ENCODE measurements at places on chromosomes 3 and 15.
A peak's percentile ranks its signal among the peaks of the same experiment; 100 is the strongest.

DNA sequence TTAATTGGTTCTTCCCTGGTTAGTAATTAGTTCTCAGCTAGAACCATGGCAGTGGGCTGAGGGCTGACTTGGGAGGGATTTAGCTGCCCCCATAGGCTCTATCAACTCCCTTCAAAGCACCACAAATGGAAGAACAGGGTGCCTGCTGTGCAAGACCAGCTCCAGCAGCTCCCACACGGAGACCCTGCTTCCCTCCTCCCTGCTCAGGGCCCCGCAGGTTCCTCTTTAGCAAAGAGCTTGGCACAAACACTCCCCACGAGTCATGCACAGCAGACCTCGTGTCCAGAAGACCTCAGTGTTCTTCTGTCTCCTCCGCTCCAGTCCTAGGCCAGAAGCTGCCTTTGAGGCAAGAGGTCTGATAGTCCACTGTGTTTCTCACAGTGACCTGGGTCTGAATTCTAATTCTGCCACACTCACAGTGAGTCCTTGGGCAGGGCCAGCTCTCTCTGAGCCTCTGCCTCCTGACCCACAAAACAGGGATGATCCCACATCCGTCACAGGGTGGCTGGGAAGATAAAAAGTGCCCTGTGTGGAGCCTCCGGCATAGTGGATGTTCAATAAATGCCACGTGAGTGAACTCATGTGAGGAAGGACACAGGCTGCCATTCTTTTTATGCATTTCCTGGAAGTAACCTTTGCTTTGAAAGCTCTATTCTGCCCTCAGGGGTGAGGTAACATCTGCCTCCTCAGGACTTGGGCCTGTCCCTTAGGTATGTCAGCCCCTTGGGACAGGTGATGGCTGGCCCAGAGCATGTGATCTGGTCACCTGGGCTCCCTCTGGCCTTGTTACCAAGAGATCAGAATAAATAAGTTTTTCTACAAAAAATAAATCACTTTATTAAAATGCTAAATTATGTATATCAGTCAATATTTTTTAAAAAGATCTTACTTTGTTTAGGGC, 7.6 kb downstream of the RAB6B start:
- peak; percentile 16 for DNase-seq
- no peaks in the 10 kb centered on the region for H3K27me3 ChIP-seq
- H3K4me3 ChIP-seq = no peak overlapping the region

- DNase-seq = no peak
- H3K36me3 ChIP-seq = no peaks in the 10 kb centered on the region
- no peaks in the 10 kb centered on the region for H3K4me1 ChIP-seq
These were observed 175.0 kb downstream of the UBE2E2 start for GRCh38 chr3:23377928-23378672.

- H3K27ac ChIP-seq = no peak overlapping the region
- H3K36me3 ChIP-seq = no peaks in the 10 kb centered on the region
- H3K4me1 ChIP-seq = peaks cover 5% of the 10 kb centered on the region
- H3K27me3 ChIP-seq = no peaks in the 10 kb centered on the region
These were observed 134.3 kb downstream of the GADL1 start for GRCh38 chr3:30760040-30760695.

DNA sequence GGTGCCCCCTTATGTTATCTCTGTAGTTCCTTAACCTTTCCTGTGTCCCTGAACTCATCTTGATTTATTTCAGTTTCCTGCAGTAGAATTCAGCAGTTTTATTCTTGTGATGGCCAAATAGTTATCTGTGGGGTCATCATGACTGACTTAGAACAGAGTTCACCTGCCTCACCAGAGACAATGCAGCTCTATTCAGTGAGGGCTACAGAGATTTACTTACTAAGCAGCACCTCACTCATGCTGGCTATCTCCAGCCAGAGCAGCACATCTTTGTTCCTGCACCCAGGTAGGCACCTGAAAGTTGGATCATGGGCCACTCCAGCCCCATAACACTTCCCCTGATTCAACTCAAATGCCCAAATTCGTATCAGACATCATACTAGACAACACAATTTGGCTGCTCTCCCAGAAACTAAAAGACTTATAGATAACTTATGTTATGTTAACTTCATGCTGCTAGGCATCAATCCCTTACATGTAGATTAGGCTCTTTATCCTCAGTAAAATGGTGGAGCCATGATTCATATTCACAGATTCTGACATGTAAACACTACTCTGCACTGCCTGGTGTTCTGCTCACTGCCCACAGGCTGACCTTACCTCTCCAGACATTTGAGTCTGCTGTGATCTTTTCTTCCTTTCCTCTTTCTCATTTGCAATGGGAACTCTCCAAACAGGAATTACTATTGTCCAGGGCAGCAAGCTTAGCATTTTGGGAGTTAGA, 9.3 kb upstream of the GOLGB1 start:
- DNase-seq = no peak
- H3K4me3 ChIP-seq = no peak overlapping the region

GRCh38 chr15:39181940-39182339, 398.9 kb upstream of the THBS1 start:
- no peak overlapping the region for H3K4me3 ChIP-seq
- H3K4me1 ChIP-seq = no peaks in the 10 kb centered on the region
- H3K27me3 ChIP-seq = no peaks in the 10 kb centered on the region
- no peak overlapping the region for H3K27ac ChIP-seq
- no peaks in the 10 kb centered on the region for H3K36me3 ChIP-seq
- no peak for DNase-seq

DNA sequence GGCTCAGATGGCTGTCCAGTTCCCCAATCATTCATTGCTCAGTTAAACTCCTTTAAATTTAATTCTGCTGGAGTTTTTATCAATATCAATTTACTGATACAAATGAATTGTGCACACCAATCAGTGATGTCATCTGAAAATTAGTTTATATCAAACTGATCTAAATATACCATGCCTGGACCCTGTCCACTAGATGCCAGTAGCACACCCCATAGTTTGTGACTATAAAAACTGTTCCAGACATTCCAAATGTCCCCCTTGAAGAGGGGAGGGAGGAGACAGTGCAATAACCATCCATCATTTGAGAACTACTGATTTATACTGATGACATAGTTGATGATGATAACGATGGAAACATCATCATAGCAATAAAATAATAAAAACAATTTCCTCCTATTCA, 232.1 kb downstream of the MAGI1 start:
- H3K36me3 ChIP-seq = no peaks in the 10 kb centered on the region
- no peaks in the 10 kb centered on the region for H3K27me3 ChIP-seq
- no peak overlapping the region for H3K4me3 ChIP-seq
- no peaks in the 10 kb centered on the region for H3K4me1 ChIP-seq
- no peak overlapping the region for H3K27ac ChIP-seq

DNA sequence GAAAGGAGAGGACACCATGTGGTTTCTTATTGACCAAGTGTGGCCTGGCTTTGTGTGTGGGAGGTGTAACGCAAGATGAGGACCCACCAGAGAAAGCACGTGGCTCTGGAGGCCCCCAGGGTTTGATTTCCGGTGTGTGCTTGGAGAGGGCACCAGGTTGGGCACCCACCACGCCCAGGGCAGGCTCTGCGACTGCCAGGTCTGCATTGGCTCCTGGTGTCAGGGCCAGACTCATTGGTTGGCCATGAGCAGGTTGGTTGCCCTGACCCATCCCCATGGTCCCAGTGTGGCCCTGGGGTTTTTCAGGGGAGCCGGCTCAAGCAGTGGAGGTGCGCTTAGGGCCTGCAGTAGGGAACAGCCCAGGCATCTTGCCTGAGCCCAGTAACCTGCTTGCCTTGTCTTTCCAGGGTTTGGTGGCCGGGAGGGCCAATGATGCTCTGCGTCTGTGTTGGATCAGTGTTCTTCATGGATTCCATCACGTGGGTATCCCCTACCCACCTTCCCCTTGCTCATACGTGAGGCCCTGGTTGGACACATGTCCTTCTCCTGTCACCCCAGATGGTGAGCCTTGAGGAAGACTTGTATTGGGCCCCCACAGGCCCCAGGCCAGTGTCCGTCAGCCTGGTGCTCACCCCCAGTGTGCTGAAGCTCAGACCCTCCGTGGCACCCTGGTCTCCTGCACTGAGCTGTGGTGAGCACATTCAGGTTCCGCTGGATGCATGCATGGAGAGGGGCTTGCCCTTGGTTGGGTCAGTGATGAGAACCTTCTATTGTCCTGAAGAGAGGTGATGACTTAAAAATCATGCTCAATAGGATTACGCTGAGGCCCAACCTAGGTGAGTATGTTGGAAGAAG, 193.9 kb downstream of the UBE3A start:
- no peaks in the 10 kb centered on the region for H3K27me3 ChIP-seq
- no peak overlapping the region for H3K4me3 ChIP-seq
- no peak overlapping the region for H3K27ac ChIP-seq

DNA sequence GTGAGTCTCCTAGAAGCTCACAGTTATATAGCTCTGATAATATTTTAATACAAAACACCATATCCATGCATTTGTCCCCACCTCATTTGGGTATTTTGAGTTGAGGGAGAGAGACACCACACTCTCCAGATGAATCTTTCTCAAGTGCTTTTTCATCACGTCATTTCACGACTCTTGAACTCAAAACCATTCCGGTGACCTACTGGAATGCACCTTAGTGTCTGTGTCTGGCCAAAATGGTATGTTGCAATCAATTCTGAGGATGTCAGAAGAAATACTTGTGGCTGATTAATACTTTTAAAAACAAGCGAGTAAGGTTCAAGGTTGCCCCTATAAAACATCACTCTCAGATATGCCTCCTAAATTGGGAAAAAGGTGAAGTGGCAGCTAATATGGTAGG, 352.6 kb upstream of the ICE2 start:
- no peak for DNase-seq
- no peaks in the 10 kb centered on the region for H3K4me1 ChIP-seq
- H3K4me3 ChIP-seq = no peak overlapping the region
- no peak overlapping the region for H3K27ac ChIP-seq
- no peaks in the 10 kb centered on the region for H3K27me3 ChIP-seq
- H3K36me3 ChIP-seq = no peaks in the 10 kb centered on the region

GRCh38 chr3:28171962-28172361, 69.5 kb upstream of the CMC1 start:
- H3K27me3 ChIP-seq = no peaks in the 10 kb centered on the region
- H3K4me3 ChIP-seq = no peak overlapping the region

DNA sequence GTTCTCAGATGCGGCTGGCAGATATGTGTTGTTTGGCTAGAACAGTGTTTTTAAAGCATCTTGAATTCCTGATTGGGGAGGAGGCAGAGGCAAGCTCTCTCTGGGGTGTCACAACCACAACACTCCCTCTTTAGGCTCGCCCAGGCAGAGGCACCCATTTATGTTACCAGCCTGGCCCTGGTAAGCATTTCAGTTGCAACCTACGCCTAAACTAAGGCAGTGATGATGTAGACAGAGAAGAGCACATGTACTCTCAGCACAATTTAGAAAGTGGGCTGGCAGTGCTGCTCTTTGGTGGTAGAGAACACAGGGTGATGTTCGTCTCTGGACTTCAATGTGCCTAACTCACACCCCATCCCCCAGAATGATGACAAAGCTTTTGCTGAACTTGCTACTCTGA, 41.2 kb upstream of the TJP1 start:
- no peaks in the 10 kb centered on the region for H3K4me1 ChIP-seq
- H3K4me3 ChIP-seq = no peak overlapping the region
- H3K27ac ChIP-seq = no peak overlapping the region
- H3K36me3 ChIP-seq = no peaks in the 10 kb centered on the region
- DNase-seq = no peak

GRCh38 chr3:54841471-54841870, 86.4 kb downstream of the LRTM1 start:
- H3K4me1 ChIP-seq = no peaks in the 10 kb centered on the region
- H3K27ac ChIP-seq = no peak overlapping the region
- H3K27me3 ChIP-seq = peaks cover 9% of the 10 kb centered on the region
- DNase-seq = no peak
- no peak overlapping the region for H3K4me3 ChIP-seq
